ENCODE measurements at places on chromosomes 16 and 17.

GRCh38 chr17:52207796-52208195, 49.3 kb upstream of the CA10 start:
- no peak for DNase-seq

DNA sequence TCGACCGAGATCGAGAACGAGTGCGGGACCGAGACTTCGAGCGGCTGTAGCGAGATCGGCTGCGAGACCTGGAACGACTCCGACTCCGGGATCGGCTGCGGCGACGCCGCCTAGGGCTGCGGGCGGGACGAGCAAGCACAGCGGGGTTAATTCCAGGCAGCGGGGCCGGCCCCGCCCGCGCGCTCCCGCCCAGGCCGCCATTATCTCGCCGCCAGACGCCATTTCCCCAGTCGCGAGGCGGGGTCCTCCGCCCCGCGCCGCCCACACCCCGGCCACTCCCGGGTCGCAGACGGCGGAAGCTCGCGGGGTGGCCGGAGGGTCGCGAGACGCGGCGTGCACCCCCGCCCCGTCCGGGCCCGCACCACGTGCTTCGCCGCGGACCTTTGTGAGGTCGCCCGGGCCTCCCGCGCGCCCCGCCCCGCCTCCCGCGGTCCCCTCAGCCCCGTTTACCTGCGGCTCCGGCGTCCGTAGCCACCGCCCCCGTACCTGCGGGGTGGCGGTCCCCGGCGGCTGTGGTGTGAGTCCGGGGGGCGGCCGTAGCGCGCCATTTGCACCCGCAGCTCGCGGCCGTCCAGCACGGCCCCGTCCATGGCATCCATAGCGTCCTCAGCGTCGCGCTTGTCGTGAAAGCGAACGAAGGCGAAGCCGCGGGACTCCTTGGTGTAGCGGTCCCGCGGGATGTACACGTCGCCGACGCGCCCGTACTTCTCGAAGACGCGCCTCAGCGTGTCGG, 616 bp downstream of the SRSF2 start:
- peak; percentile 79 for DNase-seq

DNA sequence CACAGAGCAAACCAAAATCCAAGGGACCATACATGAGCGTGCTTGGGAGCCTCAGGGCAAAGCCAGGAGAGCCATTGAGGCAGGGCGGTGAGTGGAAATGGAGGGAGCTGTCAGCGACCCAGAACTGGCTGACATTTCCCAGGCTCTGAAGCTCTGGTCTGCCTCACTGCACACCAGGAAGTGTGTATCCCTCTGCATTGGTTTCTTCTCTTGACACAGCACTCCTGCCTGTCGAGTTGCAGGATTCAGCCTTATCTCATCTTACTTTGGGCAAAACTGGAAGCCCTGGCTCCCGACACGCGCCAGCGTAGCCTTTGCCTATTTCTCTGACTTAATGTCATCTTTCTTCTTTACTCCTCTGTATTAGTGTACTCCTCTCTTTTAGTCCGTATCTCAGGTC, 144.7 kb upstream of the HS3ST3A1 start:
- DNase-seq, result no peak

- no peak for DNase-seq
Observed at GRCh38 chr16:84360170-84360569, 8.2 kb upstream of the ATP2C2 start.

DNA sequence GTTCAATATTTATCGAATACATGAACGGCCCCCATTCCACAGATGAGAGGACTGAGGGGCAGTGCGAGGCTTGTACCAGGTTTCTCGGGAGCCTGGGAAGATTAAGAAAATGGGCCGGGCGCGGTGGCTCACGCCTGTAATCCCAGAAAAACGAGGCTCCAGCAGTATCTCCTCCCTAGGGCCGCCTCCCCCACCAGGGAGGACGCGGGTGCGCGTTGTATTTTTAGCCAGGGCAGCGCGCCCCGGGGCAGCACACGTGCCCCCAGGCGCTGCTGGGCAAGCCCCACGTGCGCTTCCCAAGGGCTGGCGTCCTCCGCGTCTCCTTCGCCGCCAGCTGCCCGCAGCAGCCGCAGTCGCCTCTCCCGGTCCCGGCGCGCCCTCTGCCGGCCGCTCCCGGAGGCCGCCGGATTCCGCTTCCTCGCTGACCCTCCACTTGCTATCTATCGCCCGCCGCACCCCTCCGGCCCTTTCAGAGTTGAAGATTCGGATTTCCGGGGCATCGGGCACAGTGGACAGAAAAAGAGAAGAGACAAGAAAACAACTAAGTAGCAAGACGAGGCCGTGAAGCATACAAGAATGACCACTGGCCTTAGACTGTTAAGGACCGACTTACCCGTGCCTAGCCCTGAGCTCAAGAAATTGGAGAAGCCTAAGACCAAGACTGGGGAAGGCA, 1.9 kb upstream of the YBX2 start:
- DNase-seq, result peak; percentile 86

GRCh38 chr17:60717814-60718213, 40.2 kb downstream of the BCAS3 start:
- DNase-seq, result no peak

- no peak for DNase-seq
Observed at GRCh38 chr17:48057626-48058025, 9.5 kb downstream of the NFE2L1 start.

DNA sequence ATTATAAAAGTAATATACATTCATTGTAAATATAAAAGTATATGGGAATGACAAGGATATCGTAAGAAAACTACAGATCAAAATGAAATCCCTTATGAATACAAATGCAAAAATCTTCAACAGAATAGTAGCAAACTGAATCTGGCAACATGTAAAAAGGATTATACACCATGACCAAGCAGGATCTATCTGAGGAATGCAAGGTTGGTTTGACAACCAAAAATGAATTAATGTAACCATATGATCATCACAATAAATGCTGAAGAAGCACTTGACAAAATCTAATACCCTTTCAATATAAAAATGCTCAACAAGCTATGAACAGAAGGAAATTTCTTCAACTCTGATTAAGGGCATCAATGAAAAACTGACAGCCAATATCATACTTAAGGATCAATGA, 48.8 kb downstream of the NDEL1 start:
- DNase-seq, result no peak

DNA sequence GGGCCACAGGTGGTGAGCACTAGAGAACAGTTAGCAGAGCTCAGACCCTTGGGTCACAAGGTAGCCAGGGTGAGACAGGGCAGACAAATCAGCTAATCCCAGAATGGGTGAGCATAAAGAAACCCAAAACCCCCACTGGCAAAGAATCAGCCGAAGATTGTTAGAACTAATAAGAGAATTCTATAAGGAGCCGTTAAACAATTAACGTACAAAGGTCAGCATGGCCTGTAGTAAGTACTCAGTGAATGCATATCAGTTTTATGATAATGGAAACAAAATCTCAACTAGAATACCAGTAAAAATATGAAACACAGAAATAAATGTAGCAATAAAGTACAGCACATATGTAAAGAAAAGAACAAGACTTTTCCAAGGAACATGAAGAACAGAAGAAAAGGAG, 168.6 kb downstream of the NTN1 start:
- DNase-seq, result no peak

DNA sequence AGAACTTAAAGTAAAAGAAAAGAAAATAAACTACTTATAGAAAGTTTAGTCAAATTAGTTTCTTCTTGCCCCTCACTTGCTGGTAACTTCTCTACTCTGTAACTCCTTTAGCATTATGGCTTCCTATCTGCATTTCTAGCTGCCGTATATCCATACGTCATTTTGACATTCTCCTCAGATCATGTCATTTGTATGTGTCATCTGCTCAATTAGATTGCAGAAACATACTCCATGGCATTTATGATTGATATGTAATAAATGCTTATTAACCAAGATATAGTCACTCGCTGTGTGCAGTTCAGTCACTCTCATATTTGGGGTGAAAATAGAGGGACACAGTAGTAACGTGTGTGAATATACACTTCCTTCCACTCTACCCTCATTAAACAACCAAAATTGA, 103.4 kb downstream of the ZNF18 start:
- DNase-seq, result no peak

- DNase-seq, result no peak
Observed at GRCh38 chr17:31487063-31487647, 95.7 kb downstream of the RAB11FIP4 start.

- no peak for DNase-seq
Observed at GRCh38 chr16:533391-534123, 6.0 kb downstream of the CAPN15 start.

DNA sequence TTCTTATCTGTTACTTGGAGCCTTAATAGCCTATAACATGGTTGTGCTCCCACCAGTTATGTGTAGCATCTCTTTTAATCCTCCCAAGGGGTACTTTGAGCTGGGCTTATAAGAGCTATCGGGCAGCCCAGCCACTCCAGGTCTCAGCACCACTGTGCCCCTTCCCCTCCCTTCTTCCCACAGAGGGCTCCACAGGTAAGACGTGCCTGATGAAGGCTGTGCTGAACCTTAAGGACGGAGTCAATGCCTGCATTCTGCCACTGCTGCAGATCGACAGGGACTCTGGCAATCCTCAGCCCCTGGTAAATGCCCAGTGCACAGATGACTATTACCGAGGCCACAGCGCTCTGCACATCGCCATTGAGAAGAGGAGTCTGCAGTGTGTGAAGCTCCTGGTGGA, 7.0 kb downstream of the TRPV2 start:
- no peak for DNase-seq

DNA sequence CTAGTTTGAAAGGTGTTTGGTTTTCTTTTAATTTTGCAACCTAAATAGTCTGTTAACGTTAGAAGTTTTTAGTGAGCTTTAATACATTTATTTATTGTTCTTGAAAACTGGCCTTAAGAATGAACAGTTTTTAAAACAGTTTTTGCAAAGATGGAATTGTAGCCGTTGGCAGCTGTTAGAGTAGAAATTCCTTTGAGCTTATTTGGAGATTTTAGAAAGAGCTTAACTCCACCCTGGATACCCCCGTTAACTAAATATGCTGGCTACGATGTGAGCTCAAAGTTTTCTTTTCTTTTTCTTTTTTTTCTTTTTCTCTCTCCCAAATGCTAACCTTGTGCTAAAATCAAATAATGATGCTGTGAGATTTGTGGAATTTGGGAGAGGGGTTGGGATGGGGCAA, 75.2 kb downstream of the COX10 start:
- DNase-seq, result no peak

DNA sequence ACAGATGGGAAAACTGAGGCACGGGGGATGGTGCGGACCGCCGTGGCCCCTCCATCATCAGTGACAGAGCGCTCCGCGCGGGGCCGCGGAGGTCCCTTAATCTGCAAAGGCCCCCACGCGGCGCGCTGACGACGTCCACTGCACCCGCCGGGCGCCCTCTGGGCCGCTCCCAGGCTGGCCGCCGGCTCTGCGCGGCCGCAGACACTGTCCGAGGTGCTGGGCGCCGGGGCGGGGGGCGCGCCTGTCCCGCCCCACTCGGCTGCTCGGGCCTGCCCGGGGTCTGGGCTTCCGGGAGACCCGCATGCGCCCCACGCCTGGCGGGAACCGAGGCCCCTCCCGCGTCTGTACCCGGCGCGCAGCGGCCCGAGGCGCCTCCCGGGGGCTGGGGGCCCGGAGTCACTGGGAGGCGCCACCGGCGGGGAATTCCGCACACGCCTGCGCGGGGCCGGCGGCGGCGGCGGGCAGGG, 550 bp upstream of the RNF213 start:
- peak; percentile 42 for DNase-seq

GRCh38 chr16:30567991-30568638, 3.4 kb downstream of the ZNF688 start:
- no peak for DNase-seq

- no peak for DNase-seq
Observed at GRCh38 chr16:72234387-72234786, 62.4 kb upstream of the PMFBP1 start.

DNA sequence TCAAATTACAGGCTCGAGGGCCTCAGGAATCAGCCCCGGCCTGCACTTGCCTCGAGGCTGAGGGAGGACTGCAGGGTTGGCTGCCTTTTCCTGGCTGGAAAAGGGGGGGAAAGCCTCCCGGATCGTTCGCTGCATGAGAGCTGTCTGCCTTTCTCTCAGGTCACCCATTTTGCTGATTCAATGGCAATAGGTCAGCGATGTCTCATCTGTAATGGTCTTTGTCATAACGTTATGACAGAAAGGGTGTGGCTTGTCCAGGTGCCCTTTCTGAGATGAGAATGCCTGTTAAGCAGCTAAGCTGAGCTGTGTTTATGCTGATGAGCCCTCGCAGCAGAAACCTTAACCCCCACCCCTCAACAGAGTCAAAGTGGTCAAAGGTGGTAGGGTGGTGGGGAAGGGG, 81.8 kb downstream of the AKAP1 start:
- no peak for DNase-seq

GRCh38 chr17:2684549-2684948, 27.0 kb downstream of the CLUH start:
- peak; percentile 21 for DNase-seq

- peak; percentile 96 for DNase-seq
Observed at GRCh38 chr17:57130708-57131461, 45.8 kb downstream of the AKAP1 start.

DNA sequence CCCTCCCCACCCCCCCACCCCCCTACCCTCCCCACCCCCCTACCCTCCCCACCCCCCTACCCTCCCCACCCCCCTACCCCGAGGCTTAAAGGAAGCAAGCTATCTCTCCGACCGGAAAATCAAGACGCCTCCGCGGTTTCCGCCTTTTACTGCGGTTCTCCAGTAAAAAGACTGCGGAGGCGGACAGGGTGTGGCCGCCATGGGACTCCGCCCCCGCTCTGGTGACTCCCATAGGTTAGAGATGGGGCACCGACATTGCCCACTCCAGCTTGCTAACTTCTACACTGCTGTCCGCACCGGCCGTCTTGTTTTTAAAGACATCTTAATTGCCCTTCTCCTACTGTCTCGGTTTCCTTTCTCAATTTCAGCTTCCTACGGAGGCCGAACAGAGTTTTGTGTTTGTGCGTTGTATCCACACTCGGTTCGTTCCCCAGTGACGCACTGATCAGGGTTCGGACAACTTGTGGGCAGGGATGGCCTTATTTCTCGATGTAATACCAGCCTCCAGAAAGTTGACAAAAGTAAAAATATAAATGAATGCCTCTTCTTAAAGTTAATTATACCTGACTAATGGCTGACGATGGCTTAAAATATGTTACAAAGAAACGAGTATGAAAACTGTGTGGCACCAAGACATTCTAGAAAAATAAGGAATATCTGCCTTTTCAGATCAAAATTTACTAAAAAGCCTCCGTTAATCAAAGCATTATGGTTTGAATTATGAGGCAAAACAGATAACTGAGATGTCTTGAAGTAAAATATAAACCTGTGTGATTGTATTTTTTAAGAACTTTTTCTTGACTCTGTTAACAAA, 1.1 kb upstream of the ZNF200 start:
- peak; percentile 21 for DNase-seq

GRCh38 chr17:64095144-64095882, 34.6 kb downstream of the ERN1 start:
- DNase-seq, result peak; percentile 47

DNA sequence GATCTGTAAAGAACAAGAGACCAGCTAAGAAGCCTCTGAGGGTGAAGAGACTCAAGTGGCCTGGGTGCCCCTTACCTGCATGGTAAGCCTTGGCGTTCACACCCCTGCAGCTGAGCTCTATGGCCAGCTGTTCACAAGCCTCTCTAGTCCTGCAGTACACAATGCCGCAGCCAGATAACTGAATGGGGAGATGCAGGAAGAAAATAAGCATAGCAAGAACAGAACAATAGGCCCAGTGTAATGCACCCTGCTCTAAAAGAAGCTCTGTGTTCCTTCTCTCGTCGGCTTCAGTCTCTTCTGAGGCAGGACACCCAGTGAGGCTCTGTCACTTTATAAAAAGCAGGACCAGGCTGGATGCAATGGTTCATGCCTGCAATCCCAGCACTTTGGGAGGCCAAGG, 5.4 kb downstream of the RECQL5 start:
- DNase-seq, result peak; percentile 72
